AG09309 (cell line): ENCODE measurements at places on chromosomes 7 and 10.
A peak's percentile ranks its signal among the peaks of the same experiment; 100 is the strongest.

GRCh38 chr7:18087026-18087686, 59.5 kb upstream of the PRPS1L1 start:
- DNase-seq = no peak

DNA sequence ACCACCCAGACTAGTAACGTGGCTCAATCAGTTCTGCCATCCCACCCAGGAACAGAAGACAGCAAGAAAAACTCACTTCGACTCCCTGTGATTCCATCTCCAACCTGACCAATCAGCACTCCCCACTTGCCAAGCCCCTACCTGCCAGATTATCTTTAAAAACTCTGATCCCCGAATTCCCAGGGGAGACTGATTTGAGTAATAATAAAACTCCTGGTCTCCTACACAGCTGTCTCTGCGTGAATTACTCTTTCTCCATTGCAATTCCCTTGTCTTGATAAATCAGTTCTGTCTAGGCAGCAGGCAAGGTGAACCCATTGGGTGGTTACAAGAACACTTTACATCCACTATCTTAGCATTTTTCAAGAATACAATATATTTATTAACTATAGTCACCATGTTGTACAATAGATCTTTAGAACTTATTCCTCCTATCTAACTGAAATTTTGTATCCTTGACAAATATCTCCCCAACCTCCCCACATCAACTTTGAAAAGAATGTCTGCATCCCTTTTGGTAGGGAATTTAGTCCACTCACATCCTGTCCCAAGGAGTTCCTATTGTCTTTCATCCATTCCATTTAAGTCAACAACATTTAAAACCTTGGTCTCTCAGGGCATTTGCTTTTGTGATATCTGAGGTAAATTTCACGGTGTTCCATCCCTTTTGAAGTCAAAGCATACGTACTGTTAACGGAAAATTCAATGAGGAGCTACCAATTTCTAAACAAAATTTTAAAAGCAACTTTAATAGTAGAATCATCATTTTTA, 163.7 kb downstream of the MACC1 start:
- no peak for DNase-seq

GRCh38 chr7:99184532-99185218, 23.2 kb downstream of the KPNA7 start:
- DNase-seq = no peak

- DNase-seq = no peak
Observed at GRCh38 chr10:90350122-90350521, 507.7 kb downstream of the HTR7 start.

DNA sequence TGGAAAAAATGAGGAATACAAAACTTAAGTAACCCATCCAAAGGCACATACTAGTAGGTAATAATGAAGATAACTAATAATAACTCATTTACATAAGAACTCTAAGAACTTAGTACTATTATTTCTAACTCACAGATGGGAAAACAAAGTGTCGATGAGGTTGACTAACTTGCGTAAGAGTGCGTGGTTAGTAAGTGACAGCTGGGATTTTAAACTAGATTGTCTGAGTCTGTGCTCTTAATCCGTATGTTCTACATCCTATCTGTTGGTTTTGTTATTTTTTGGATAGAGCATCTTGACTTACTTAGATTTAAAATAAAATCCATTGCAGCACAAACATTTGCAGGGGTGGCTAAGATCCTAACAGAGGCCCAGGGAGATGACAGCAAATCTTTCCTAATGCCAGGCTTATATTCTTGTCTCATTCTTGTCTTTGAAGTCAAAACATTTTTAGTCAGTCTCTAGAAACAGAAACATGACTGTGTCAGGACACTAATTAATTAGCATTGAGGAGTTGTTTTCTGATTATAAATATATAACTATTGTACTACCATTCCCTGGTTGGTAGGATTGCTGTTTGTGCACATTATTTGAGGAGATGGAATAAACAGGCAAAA, 11.7 kb downstream of the RPA3 start:
- DNase-seq = no peak

DNA sequence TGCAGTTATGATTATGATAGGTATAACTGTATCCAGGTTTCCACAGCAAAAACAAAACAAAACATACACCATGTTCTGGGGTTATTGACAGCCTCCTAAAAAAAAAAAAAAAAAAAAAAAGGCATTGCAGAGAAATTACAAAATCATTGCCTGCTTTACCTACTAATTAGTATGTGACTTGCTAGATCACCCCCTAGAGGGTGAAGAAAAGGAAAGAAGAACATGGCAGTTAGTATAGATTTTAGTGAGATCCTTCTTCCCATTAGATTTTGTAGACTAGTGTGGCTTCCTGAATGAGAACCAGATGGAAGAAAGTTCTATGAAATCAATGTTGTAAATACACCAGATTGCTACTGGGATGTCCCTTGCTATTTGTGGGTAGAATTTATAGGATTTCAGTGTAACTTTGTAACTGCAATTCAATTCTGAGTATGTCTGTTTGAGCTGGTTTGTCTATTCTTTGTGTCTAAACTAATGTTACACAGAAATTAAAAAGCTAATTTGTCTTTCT, 24.0 kb upstream of the AGBL3 start:
- DNase-seq = no peak

DNA sequence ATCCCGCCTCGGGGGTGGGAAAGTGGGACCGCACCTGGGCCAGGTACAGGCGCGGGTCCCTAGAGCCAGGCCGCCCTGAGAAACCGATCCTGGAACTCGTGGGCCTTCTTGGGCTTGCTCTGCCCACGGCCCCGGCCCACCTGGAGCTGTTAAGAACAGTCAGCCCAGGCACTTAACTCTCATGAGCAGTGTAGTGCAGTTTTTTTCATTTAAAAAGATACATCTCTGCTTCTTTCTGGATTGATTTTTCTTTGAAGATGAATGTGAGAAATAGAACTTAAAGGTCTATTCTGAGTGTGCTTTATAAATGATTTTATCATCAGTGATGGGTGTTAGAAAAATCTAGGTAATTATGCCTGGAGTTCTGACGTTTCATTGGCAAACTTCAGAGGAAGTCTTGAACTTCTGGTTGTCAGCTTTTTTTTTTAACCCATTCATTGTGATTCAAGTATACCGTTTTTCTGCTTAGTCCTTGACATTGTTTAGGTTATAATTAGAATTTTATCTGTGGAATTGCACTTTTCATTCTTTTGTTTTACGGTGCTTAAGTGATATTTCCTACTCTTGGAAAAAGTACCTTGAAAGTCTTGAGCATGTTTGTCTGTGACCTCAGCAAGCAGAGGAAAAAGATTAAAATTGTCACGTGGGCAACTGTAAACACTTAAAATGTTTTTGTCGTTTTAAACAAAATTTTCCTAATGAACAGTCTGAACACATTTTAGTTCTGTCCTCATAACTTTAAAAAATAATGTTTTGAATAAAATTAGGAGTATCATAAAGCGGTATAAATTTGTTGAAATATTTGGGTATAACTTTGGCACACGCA, 906 bp downstream of the CDK1 start:
- DNase-seq = no peak

- peak; percentile 33 for DNase-seq
Observed at GRCh38 chr10:78211561-78212051, 177.9 kb downstream of the RPS24 start.

GRCh38 chr10:128125416-128125943, 743 bp downstream of the MKI67 start:
- no peak for DNase-seq

DNA sequence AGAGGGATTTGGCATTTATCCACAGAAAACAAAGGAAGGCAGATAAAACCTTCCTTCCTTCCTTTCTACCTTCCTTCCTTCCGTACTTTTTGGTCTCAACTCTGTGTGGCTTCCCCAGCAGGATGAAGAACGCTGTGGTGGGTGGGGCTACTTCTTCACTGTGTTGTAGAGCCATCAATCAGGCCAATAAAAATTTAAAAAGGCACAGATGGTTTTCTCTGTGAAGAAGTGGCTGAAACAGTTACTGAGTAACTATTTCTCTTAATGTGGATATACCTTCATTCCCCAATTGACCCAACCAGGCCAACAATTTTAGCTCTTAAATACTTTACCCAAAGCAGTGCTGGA, 75.8 kb downstream of the ZNF92 start:
- DNase-seq = no peak

DNA sequence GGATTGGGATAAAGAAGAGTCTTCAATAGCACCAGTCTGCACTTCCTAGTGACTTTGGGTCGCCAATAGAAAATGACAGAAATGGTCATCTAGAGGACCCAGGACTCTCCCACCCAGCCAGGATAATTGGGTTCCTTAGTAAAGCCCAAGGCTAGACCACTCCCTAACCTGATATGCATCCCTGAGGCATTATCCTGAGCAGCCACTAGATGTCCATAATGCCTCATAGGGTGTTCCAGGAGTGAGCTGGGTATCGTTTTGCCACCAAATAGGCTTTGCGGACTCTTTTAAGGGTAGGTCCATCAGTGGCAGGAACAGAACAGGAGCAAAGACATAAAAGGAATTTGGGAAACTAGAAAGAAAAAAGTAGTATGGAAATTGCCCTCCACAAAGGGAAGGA, 4.5 kb upstream of the LRRC4 start:
- no peak for DNase-seq

DNA sequence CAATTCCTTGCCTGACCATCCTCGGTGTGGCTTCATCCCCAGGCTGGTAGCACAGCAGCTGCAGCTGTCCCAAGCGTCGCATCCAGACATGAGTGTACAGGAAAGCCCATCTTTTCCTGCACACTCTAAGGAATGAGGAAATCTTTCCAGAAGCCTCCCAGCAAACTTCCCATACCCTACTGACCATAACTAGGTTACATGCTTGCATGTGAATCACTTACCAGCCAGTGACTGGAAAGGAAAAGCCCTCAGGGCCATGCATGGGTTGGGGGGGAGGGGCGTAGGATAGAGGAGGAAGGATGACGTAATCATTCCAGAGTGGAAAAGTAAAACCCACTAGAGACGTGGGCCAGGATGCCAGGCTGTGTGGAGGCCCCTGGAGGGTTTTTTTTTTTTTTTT, 18.9 kb upstream of the ZNF212 start:
- peak; percentile 69 for DNase-seq

DNA sequence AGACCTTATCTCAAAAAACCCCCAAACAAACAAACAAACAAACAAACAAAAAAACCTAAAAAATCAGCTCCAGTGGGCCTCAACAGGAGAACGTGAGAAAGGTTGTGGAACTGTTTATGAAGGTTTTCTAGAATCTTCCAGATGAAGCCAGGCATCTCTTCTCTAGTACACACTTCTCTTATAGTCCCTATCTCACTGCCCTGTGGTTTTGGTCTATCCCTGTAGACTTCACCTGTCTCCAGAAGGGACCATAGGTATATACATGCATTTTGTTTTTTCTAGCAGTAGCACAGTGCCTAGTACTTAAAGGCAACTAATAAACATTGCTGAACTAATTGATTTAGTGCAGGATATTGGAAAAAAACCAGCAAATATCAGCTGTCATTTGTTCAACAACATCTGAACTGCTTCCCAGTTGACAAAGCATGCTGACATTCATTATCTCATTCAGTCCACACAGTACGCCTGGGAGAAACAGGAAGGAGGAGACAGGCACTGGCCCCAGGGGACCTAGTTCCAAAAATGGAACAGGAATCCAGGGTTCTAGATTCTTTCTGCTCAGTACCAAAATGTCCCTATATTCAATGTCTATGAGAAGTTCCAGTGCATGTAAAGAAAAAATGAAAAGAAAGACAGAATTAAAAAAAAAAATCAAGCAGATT, 59.8 kb downstream of the C10orf67 start:
- no peak for DNase-seq

- DNase-seq = no peak
Observed at GRCh38 chr10:14618674-14619073, 156.0 kb downstream of the FAM107B start.

DNA sequence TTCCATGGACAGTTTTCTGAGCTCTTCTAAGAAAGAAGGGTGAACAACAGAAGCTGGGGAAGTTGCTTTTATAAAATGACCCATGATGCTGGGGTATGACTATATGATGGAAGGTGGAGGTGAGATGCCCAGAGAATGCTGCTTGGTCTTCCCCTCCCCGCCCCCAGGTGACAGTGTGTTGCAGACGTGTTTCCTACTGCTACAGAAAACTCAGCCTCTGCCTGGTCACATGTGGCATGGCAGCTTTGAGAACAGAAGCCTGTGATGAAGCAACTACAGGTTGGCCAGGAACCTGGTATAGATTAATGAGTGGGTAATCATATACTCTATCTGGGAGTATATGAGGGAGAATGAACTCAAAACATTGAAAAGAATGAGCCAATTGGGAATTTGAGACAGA, 67.1 kb downstream of the MTURN start:
- no peak for DNase-seq

DNA sequence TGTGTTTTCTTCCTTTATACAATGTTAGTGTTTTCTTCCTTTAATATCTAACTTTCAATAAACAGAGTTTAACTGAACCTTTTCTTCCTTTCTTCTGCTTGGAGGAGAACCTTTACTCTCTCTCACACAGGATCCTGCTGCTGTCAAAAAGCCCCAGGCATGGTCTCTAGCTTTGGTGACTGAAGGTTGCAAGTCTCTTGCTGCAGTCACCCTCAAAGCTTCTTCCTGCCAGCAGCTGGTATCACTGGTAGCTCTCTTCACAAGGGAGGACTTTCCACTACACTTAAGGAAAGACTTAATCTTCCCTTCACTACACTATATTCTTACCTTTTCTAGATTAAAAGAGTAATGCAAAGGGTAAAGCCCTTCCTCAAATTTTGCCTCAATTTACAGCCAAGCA, 153.4 kb downstream of the SGMS1 start:
- no peak for DNase-seq

DNA sequence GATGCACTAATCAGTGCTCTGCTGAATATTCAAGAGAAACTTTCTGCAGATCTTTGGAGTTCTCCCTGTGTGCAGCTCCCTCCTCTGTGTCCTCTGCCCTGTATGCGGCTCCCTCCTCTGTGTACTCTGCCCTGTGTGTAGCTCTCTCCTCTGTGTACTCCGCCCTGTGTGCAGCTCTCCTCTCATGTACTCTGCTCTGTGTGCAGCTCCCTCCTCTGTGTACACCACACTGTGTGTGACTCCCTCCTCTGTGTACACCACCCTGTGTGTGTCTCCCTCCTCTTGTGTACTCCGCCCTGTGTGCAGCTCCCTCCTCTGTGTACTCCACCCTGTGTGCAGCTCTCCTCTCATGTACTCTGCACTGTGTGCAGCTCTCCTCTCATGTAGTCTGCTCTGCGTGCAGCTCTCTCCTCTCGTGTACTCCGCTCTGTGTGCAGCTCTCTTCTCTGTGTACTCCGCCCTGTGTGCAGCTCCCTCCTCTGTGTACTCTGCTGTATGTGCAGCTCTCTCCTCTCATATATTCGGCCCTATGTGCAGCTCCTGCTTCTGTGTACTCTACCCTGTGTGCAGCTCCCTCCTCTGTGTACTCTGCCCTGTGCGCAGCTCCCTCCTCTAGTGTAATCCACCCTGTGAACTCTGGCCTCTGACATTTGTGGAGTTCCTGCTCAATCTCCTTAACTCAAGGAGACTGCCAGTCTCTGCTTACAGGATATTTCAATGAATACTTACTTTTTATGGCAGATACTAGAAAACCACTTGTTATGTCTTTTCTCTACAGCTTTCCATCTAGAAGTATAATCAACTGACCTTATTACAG, 280.4 kb downstream of the GLRX3 start:
- DNase-seq = no peak
